Lower leg skin (tissue), 4 donors: ENCODE measurements at places on chromosomes 13 and 19. TPM values are rescaled to one million over a fixed set of nuclear protein-coding genes. Genes with fewer than 3 reads are reported as not detected.

SPINT2 gene
- total RNA-seq = 401 TPM

DNA sequence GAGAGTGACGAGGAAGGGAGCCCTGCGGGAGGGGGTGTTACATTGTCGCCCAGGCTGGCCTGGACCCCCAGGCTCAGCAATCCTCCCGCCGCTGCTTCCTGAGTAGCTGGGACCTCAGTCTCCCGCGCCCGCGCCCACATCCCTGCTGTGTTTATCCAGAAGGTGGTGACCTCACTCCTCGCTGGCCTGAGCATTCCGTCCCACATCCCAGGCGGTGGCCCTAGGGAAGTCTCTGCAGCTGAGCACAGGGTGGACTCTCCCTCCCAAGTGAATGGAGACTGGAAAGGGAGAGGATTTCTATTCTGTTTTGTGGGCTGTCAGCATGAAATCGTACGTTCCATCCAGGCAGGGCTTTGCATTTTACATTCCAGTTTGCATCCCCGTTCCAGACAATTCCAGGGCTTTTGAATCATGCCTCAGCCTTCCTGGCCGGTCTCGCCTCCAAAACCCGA is 401 bp upstream of the ZNF765 start:
- DNase-seq = peak; percentile 89

DNA sequence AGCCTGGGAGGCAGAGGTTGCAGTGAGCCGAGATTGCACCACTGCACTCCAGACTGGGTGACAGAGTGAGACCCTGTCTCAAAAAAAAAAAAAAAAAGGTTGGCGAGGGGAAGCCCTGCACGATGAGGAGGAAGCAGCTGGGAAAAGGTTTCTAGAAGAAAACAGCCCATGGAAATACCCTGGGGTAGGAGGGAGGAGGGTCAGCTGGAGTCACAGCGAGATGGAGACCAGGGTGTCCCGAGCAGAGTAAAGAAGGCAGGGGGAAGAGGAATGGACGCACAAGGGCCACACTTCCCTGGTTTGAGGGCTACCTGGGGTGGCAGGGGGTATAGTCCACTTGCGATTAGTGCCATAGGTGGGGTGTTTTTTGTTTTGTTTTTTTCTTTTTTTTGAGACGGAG is 6.4 kb downstream of the KANK3 start:
- no peak for DNase-seq

GRCh38 chr19:55368106-55368505 is 2.2 kb downstream of the IL11 start:
- no peak for DNase-seq

- no peak for DNase-seq
These were observed 305.6 kb downstream of the COG6 start for GRCh38 chr13:39961036-39961435.

DNA sequence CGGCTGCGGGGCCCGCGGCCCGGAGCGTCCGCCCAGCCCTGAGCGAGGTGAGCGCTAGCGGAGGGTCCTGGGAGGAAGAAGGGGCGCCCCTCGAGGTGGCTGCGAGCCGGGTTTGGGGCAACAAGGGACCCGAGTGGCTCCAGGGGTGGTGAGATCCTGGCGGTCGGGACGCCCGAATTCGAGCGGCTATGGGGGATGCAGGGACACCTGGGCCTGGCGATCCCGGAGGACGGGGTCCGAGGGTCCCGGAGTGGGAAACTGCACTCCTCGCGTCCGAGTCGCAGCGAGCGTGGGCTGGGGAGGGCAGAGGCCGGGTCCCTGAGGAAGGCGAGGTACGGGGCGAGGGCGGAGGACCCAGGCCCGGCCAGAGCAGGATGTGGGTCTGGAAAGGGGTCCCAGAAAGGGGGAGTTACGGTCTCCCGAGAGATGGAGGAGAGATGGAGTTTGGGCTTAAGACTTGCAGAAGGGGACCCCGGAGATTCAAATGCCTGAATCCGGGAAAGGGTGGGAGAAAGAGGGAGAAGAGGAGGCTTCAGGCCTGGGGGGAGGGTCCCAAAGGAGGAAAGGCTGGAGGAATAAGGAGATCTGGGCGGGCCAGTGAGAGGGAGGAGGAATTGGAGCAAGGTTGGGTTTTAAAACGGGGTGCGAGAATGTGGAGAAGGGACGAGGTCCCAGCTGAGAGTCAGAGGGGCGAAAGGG is 542 bp downstream of the CACNG7 start:
- DNase-seq = no peak

ZNF554 gene
- total RNA-seq = 7.4 TPM

- no peak for DNase-seq
These were observed 8.6 kb downstream of the KCNC3 start for GRCh38 chr19:50320596-50320995.

RTBDN gene
- not detected for total RNA-seq

DNA sequence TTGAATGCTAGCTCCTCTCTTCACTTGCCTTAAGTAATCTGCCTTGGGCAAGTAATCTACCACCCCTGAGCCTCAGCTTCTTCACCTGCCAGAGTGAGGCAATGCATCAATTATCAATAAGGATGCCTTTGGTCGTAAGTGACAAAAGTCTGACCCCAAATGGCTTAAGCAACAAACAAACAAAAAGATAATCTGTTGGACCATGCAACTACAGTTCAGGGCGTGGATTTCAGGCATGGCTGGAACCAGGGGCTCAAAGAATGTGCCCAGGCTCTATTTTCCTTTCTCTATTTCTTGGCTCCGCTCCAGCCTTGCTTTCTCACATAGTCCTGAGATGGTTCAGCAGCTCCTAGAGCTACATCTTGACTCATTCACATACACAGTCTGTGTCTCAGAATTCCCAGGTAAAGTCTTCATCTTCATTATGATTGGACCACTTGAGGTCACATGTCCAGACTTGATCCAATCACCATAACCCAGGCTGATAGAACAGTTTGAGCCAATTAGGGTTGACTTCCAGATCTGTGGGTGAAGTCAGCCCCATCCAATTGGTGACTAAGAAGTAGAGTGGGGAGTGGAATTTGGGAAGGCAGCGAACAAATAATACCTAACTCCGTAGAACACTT is 29.6 kb downstream of the ACSBG2 start:
- DNase-seq = no peak
